Activated T-cell treated with anti-CD3 and anti-CD28 coated beads for 24 hours (primary cell): ENCODE measurements at places on chromosomes 5 and 9.

DNA sequence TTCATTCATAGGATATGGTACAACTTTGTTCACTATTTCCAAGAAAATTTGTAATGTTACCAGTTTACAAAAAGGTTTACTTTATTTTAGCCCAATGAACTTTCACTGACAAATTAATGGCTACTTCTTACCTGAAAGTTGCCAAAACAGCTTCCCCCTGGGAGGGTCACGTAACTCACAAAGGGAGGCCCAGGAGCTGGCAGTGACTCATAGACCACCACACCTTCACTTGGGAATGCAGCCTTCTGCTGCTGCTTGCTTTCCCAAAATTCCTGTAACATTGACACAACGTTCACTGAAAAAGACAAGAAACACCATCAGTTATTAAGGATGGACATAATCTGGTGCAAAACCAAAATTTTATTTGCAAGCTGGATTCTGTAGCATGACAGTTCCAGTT is 18.1 kb downstream of the LIX1 start:
- no peak for DNase-seq

DNA sequence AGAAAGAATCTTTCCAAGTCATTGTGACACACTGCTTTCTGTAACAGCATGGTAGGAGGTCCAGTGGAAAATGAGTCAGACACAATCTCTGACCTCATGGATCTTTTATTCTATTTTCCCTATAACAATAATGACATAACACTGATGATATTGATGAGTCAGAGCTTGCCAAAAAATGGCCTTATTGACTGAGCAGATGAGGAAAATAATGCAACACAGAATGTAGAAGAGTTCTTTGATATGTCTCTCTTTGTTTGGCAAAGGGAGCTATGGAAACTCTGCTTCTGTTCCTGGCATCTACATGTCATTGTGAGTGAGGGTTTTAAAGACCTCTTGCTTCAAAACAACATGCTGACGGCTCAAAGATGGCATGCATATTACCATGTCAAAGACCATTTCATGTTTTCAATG is 443.1 kb upstream of the ZNF608 start:
- no peak for DNase-seq

DNA sequence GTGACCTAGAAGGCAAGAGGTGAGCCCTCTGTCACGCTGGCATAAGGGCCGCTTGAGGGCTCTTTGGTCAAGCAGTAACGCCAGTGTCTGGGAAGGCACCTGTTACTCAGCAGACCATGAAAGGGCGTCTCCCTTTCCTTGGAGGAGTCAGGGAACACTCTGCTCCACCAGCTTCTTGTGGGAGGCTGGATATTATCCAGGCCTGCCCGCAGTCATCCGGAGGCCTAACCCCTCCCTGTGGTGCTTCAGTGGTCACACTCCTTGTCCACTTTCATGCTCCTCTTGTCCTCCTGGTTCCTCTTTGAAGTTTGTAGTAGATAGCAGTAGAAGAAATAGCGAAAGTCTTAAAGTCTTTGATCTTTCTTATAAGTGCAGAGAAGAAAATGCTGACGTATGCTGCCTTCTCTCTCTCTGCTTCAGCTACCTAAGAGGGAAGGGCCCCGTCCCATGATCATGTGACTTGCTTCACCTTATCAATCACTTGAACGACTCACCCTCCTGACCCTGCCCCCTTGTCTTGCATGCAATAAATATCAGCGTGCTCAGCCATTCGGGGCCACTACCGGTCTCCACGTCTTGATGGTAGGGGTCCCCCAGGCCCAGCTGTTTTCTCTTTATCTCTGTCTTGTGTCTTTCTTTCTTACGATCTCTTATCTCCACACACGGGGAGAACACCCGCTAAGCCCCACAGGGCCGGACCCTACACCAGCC is 16.7 kb upstream of the SCGB3A1 start:
- DNase-seq, result no peak

DNA sequence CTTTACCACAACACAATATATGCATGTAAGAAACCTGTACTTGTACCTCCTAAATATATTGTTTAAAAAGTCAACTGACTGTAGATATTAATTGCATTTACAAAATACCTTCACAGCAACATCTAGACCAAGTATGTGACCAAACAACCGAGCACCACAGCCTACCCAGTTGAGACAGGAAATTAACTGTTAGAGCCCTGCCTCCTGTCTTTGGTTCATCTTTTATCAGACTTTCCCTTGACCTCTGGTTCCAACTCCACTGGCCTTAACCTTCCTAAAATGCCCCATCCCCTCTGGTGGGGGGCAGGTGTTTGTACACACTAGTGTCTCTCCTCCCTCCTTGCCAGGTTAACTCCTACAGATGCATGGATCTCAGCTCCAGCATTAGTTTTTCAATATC is 155.0 kb upstream of the PANK3 start:
- DNase-seq, result no peak
